ENCODE measurements at places on chromosomes 5 and 9.

- DNase-seq, result no peak
These were observed 55.8 kb downstream of the AQP7 start for GRCh38 chr9:33346564-33346963.

- DNase-seq, result no peak
These were observed 265.0 kb upstream of the ZNF608 start for GRCh38 chr5:125011419-125011818.

GRCh38 chr5:158538506-158539074, 561.1 kb downstream of the EBF1 start:
- DNase-seq, result no peak

- no peak for DNase-seq
These were observed 49.4 kb downstream of the TARS1 start for GRCh38 chr5:33490071-33490665.

- DNase-seq, result no peak
These were observed 55.4 kb downstream of the TIMD4 start for GRCh38 chr5:156907667-156908066.

- DNase-seq, result no peak
These were observed 290.0 kb downstream of the ARRDC3 start for GRCh38 chr5:91092859-91093783.

DNA sequence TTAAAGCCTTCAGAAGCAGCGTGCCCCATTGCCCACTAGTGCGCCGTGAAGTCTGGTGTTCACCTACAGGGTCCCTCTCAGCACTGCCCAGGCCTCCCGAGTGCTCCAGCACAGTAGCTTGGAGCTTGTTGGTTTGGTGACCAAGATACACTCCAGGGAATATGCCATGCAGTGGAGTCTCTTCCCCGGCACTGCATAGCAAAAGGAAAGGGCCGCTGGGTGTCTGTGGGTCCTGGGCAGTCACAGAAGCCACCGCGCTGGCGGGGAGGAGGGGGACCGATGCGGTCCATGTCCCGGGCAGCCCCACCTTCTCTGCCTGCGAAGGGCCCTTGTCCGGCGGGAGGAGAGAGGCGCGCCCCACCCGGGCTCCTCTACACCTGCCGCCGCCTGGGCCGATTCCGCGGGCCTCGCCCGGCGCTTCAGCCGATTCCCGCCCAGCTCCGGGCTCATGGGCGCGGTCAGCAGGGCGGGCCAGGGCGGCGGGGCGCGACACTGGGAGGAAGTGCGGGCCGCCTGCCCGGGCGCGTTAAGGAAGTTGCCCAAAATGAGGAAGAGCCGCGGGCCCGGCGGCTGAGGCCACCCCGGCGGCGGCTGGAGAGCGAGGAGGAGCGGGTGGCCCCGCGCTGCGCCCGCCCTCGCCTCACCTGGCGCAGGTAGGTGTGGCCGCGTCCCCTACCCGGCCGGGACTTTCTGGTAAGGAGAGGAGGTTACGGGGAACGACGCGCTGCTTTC, at the start of gene SYK:
TSS of gene SYK (plus strand) at position 579 of the 732 bp plus-strand sequence. CDS start 42,080 bp downstream, outside the sequence.
- peak; percentile 58 for DNase-seq

DNA sequence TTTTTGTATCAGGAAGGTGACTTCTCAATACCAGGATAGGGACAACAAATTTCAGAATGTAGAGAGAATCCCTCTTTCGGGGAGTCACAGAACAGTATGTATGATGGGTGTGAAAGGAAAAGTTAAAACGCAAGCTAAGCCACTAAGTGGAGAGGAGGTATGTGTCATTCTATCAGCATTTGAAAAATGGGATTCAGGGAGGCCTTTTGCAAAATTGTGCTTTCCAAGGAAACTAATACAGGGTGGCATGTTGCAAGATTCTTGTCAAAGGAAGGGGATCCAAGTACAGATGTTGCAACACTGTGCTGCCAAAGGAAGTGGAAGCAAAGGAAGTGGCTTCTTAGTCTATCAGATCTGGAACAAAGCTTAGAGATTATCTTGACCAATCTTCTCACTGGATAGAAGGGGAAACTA, 12.6 kb upstream of the TNIP1 start:
- no peak for DNase-seq

GRCh38 chr9:117868594-117868993, 164.4 kb downstream of the TLR4 start:
- DNase-seq, result no peak

GRCh38 chr9:120030847-120031246, 549.1 kb downstream of the CDK5RAP2 start:
- no peak for DNase-seq

DNA sequence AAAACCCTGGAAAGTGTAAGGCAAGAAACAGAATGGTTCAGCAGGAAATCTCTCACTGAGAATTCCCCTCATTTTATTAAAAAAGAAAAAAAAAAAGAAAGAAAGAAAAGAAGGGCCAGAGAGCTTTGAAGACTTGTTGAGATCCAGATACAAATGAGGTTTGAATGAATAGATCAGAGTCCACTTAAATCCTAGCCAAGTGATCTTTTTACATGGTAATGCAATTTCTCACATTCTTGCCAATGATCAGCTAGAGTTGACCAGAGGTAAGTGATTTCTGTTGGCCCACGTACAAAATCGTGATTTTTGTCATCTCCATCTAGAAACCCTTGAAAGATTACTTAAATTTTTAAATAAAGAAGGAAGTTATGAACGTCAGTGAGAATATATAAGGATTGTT, 261.5 kb upstream of the PCSK5 start:
- no peak for DNase-seq

DNA sequence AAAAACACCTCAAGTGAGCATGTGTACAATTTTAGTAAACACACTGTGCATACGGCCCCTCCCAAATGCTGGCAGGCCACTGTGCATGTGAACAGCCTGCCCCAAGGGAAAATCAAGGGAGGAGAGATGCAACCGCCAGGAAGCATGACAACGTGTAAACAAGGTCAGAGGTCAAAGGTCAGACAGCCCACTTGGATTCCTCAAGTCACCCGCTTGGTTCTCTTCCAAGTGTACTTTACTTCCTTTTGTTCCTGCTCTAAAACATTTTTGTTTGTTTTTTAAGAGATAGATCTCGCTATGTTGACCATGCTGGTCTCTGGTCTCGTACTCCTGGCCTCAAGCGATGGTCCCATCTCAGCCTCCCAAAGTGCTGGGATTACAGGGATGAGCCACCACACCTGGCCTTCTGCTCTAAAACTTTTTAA, 126.7 kb upstream of the SHB start:
- DNase-seq, result no peak

GRCh38 chr9:73135394-73135793, 16.3 kb upstream of the ANXA1 start:
- no peak for DNase-seq

DNA sequence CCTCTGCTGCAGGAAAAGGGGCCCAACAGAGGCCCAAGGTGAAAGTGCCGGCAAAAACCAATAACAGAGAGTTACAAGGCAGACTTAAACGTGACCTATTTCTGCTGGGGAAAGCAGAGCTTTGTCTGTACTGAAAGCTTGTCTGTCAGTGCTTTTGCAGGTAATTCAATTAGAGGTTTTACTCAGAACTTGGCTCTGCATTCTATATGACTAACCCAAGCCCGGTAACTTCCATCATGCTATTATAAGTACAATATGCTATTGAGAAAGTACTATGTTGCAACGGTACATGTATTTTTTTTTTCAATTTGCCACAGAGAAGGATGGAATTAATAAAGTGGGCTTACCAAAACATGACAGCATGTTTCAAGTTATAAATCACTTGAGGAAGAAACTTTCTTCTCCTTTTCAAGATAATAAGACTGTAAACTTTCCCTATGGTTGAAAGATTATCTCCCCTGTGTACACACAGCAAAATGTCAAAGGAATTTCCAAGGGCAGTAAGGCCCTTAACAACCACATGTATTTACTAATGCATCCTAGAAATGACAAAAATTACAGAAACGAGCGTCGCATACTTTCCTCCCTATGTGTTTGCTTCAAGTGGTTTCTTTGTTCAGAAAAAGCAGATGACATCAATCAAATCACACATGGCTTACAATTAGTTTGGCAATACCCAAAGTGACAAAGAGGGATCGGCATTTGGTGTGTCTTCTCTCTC, 282.4 kb downstream of the EFNA5 start:
- DNase-seq, result no peak

GRCh38 chr5:100516285-100516684, 18.9 kb upstream of the FAM174A start:
- DNase-seq, result no peak

DNA sequence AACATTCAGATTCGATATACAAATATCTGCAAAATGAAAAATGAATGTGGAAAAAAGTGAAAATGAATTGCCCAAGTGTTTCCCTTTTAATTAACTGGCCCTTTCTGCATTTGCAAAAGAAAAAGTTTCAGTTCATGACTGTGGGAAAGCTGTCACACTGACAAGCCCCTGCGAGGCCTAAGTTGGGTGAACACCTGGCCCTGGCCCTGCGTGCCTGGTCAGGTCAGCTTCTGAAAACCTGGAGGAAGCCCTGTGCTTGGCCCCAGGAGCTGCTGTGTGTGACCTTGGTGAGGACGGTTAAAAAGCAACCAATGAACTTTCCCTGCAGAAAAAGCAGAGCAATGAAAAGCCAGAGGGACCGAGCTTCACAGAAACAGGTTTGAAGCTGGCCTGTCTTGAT, 41.0 kb upstream of the SHC3 start:
- DNase-seq, result no peak

DNA sequence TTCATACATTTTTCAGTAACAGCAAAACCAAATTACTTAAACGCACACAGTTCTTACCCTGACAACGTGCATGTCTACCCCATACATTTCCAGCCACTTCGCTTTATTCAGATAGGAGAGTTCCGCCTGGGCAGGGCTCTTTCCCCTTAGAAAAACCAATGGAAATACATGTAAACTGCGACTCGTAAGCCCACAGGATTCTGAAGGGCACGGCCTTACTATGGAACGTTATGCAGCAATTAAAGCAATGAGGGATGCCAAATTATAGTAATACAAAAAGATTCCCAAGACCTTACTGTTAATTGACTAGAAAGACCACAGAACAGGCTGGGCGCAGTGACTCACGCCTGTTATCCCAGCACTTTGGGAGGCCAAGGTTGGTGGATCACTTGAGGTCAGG, 64.5 kb downstream of the EPB41L4B start:
- no peak for DNase-seq

GRCh38 chr5:40258222-40258621, 421.5 kb upstream of the PTGER4 start:
- no peak for DNase-seq

GRCh38 chr5:158805195-158805594, 294.5 kb downstream of the EBF1 start:
- DNase-seq, result no peak

GRCh38 chr9:134215699-134216448, 51.5 kb upstream of the RNU6ATAC start:
- DNase-seq, result no peak

DNA sequence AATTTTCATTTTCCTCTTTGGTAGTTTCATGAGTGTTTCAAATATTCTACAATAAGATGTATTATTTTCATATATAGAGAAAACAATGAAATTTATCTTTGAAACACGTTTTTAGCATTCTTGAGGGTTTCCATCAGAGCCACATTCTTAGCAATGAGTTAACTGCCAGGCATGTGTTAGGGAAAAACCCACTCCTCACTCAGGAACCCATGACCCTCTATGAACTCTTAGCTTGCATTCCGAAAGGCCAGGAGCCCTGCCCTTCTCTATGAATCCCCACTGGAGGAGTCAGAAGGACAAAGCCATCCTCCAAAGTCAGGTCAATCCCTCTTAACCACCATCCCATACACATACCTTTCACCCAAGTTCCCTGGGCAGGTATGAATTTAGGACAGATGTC, 57.5 kb downstream of the ADAMTS12 start:
- DNase-seq, result no peak

- DNase-seq, result no peak
These were observed 203.0 kb upstream of the TUT7 start for GRCh38 chr9:86557063-86557766.

DNA sequence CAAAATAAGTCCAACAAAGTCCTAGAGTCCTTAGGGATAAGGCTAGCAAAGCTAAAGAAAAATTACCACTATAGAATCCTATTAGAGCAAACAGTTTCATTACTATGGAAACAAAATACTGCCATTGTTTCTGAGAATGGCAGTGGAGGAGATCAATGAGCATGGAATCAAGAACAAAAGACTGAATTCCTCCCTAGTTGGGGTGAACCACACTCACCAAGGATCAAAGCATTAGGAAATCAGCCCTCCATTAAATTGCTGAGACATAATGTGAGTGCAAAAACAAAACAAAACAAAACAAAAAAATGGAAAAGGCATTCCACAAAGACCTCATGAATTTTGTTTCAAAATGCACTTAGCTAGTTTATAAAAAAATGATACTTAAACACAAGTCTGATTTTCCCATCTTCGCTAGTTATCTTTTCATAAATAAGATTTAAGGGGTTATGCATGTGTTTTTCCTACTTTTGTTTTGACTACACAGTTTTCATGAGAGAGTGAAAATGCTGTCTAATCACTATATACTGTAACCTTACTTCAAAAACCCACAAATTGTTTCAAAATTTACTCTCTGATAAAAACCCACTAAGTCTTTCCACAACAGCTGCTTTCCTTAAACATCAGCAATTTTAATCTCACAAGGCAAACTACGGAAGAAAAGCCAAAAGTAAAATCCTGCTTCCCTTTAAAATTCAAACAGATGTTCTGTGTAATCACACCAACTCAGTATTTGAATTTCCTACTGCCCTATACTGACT, 9.7 kb downstream of the SERINC5 start:
- DNase-seq, result no peak

DNA sequence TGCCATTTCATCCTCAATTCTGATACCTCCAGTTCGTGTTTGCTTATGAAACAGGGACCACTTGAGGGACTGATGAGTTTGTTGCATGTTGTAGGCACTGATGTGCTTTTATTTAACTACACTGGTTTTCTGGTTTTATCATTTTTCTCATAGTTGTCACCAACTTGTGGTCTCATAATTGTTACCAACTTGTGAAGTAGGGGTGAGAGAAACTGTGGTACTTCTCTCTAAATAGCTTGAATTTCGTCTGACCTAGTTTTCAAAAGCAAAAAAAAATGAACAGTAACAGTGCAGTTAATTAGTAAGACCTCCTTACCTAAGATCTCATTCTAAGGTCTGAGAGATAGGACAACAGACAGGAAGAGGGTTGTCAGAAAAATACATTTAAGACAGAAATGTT, 78.0 kb downstream of the ANXA2R start:
- no peak for DNase-seq

DNA sequence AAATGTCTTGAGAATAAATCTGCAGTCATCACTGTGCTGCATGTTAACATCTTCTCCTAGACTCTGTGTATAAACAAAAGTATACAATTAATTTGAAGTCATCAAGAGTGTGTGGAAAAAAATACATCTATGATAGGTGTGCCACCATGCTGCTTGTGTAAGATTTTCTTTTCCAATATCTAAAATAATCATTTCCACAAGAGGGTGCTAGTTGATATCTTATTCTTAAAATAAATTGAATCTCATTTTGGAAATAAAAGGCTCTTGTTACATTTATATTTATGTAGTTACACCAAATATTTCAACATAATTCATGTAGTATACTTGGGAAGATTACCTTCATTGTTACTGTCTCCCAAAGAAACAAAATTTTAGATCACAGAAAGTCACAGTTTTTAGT, 14.1 kb upstream of the MOCS2 start:
- DNase-seq, result no peak
